ENCODE measurements at places on chromosomes 6 and 20.

GRCh38 chr6:116218172-116218633 lies 35.7 kb downstream of the TSPYL4 start:
- no peak for DNase-seq

DNA sequence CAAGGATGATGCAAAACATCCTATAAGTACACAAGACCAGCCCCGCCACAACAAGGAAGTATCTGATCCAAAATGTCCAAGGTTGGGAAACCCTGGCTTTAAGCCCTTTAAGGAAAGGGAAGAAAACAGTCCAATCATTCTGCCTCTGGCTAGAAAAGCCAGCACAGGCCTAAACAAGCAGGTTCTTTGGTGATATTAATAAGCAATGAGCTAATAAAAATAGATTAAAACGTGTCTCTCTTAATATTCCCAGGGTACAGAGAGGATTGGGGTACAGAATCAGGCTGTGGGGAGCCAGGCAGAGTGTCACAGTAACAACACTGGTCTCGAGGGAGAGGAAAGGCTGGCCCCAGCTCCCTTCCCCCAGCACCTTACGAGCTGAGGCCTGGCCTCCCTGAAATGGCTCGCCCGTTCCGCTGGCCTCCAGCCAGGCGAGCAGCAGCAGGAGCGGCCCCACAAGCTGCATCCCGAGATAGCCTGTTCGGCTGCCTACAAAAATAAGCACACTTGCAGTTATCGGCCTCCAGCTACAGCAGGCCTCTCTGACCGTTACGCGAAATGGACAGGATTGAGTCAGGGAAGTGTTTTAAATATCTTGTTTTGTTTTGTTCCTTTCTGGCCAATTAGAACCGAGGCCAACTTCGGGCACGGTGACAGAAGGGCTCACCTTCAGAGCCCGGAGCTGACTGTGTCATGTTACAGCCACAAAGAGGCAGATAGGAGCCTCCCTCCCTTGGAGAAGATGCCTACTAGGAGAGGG lies 4.0 kb upstream of the ZMYND8 start:
- no peak for DNase-seq

DNA sequence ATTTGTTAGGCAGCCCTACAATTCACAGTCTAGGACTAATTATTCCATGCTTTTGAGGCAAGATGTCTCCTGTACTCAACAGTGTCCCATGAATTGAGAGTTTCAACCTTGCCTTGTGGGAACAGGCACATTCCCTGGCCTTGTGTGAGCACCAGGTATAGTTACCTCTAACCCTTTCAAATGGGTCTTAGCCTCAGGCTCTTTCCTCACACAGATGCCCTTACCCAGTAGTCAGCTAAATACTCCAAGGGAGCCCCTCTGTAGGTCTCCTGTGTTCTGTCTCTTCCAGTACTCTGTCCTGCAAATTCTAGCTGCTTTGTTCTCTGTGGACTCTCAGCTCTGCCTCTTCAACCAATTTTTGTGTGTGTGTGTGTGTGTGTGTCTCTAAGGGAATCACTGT lies 135.3 kb downstream of the ZFAND3 start:
- no peak for DNase-seq

DNA sequence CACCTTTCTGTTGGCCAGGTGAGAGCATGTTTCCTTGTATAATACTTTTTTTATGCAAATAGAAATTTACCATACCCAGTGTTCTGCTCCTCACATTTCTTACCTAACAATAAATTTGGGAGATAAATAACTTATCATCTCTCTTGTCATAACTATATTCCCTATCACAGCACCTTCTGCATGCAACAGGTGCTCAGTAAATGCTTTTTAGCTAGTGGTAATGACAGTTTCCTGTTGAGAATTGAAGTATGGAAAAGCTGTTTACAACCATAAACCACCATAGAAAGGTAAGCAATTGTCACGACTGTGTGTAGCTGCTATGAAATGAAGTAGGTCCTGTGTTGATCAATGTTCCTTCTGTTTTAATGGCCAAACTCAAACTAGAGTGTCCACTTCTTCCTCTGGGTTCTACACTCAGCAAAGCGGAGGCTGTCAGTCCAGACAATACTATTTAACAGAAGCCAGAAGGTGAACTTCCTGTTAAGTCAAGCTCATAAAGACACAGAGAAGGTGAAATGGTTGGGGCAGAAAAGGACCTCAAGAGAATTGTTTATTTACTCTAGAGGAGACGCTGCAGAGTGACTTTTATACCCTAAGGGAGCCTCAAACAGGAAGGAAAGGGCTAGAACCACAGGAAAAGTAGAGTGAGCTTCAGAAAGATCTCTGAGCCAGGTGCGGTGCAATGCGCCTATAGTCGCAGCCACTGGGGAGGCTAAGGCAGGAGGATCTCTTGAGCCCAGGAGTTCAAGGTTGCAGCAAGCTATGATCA lies 84.0 kb upstream of the SLC22A16 start:
- no peak for DNase-seq

- DNase-seq: no peak
These were observed 55.0 kb downstream of the SOX4 start for GRCh38 chr6:21648475-21649050.

DNA sequence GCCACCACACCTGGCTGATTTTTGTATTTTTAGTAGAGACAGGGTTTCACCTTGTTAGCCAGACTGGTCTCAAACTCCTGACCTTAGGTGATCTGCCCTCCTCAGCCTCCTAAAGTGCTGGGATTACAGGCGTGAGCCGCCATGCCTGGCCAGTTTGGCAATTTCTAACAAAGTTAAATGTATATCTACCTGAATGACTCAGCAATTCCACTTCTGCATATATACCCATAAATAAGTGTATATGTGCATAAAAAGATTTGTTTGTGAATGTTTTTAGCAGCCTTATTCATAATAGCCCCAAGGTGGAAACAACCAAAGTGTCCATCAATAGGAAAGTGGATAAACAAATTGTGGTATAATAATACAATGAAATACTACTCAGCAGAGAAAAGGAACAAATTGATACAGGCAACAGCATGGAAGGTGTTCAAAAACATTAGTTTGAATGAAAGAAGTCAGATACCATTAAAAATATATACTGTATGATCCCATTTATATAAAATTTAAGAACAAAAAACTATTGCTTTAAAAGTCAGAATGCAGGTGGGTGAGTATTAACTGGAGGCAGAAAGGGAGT lies 44.3 kb upstream of the KIF13A start:
- DNase-seq: no peak

DNA sequence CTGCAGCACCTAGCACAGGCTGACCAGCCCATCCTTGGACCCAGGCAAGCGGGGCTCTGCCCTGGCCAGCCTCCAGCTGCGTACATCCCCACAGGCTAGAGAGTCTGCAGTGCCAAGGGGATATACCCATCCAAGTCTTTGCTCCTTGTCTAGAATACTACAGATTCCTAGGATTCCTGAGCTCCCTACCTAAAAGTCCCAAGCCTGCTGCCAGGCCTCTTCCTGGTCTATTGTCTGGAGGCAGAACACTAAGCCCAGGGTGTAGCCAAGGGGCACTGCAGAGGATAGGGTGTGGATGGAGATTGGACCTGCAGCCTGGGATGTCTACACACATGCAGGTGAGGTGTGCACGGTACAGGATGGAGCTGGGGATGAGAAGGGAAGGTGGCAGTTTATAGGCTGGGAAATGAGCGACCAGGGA lies 90.0 kb upstream of the SIRPA start:
- DNase-seq: no peak

DNA sequence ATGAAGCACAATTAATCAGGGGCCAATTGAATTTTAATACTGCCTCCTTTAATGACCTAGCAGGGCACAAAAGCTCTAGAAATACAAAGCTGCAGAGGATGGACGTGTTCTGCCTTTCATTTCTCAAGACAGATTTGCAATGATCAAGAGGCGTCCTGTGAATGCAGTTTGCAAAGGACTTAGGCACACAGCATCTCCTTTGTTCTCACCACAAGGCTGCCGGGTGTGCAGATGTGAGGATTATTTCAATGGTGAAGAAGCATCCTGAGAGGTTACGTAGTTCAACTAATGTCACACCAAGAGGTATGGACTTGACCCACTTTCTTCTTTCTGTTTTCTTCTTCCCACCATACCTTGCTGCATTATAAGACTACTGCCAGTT lies 42.9 kb upstream of the SPTLC3 start:
- DNase-seq: no peak

DNA sequence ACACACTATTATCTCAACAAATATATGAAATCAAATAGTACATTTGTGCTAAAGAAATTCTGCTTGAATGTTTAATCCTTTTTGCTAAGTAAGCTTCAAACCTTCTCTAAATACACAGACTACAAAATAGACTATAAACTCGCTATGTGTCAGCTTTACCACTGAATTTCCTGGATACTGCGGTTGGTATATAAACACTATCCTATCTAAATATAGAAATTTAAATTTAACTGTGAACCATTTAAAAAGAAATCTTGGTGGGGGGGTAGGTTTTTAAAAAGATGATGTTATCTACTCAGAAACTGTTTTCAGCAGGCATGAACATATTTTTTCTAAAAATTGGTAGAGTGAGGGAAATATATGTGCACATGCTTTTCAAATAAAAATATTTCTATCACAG lies 306.5 kb upstream of the RUNX2 start:
- DNase-seq: no peak

DNA sequence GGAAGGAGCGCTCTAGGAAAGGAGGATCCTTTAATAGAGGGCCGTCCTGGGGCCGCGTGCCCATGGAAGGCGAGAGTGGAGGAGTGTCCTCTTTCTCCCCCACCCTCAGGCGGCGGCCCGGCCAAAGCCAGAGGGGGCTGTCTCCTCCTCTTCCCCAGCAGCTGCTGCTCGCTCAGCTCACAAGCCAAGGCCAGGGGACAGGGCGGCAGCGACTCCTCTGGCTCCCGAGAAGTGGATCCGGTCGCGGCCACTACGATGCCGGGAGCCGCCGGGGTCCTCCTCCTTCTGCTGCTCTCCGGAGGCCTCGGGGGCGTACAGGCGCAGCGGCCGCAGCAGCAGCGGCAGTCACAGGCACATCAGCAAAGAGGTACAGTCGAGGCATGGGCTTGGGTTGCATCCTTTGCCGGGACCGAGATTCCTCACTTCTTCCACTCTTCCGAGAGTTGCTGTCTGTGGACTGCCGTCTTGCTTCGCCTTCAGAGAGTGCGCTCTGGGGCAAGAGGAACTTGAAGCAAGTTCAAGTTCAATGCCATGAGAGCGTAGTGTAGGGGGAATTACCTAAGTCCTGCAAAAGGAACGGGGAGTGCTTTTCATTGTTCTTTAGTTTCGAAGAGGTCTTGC lies at the start of gene LAMA2:
LAMA2 (plus strand) TSS at position 148 of the 621 bp plus-strand sequence; CDS start at position 256, 108 bp downstream.
- DNase-seq: no peak

GRCh38 chr6:130466052-130466747 lies 100.4 kb downstream of the TMEM200A start:
- no peak for DNase-seq

- no peak for DNase-seq
These were observed 120.4 kb downstream of the MYLK4 start for GRCh38 chr6:2630359-2630758.

DNA sequence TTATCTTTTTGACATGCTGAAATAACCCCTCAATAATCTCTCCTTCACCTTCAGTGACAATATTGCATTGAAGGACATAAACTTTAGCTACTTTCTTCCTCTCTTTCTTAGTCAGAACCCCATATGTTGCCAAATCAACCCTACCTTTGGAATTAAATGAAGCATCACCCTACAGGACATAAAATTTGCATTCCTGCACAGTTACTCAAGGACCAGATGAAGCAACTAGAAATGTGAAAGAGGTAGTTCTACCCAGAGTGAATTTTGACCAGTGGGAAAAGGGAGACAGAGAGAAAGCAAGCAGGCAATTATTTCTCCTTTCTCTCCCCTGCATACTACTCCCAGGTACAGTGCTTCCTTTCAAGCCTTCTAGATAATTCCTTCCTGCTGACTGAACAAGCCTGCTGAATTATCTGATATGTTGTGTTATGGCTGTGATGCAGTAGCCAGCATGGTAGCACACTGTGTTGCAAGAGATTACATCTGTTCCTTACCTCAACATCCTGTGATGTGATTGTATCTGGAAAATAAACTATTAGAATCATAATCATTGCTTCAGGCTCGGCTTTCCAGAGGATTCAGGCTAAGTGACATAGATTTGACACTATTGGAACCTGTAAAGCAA lies 16.6 kb downstream of the TENT5A start:
- DNase-seq: no peak

DNA sequence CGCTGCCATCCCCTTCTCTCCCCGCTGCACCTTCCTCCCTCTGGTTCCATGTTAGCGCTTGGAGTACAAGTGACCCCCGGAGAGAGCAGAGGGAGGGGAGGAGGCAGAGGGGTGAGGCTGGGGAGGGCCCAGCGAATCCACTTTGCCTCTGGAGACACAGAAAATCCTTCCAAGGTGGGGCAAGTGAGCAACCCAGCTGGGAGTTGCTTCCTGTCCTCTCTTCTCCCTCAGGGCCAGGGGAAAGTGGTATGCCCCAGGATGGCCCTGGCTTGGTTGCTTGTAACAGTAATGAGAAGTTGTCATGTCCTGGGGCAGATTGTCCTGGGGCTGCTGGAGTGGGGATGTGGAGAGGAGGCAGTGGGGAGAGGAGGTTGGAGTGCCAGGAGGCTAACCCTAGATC lies 691 bp upstream of the ANGPT4 start:
- no peak for DNase-seq

DNA sequence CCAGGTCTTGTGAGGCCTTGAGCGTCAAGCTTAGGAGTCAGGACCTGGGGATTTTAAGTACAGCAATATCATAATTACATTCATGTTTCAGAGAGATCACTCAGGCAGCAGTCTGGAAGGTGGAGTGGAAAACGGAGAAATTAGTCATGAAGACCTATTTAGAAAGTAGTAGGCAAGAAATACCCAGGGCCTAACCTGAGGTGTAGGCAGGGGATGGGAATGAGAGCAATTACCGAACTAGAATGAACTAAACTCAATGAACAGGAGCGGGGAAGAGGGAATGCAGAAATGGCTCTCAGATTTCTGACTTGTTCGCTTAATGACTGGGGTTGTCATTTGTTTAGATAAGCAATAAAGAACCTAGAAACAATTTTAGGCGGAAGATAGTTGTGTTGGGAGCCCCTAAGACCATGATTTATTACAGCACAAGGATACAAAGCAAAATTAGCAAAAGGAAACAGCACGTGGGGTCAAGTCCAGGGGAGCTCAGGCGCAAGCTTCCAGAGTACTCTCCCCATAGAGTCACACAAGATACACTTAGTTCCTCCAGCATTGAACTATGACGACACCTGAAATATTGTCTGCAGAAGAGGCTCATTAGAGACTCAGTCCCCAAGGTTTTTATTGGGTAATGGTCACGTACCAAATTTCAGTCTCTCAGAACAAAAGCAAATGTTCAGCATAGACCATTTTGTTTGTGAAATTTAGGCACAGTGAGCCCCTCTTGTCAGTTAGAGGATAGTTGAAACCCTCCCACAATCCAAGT lies 178.8 kb upstream of the AKAP12 start:
- no peak for DNase-seq

- DNase-seq: no peak
These were observed 114.1 kb upstream of the INSM1 start for GRCh38 chr20:20253744-20254330.

- DNase-seq: no peak
These were observed 181.4 kb upstream of the UST start for GRCh38 chr6:148565321-148565926.

DNA sequence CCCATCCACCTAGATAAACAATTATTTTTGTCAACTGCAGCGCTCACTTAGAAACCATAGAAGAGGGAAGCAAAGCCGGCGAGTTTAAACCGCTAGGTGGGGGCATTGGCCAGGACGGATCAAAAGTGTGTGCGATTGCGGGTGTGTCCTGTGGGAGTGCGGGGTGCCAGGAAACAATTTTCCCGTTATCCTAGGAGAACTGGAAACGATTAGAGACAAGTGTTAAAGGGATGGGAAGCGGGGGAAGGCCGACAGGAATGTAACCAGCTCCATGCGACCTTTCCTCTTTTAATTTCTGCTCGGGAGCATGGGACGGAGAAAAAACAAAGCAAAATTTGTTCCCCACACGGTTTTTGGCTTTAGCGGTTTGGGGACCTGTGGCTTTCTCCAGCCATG lies 2.8 kb upstream of the HTR1B start:
- DNase-seq: no peak
